ENCODE measurements at places on chromosomes 5 and 9. TPM values are rescaled to one million over a fixed set of nuclear protein-coding genes. Genes with fewer than 3 reads are reported as not detected.

The CD72 gene
- polyA plus RNA-seq, result 0.73 TPM

The CYLC2 gene
- polyA plus RNA-seq, result not detected

The ERP44 gene
- polyA plus RNA-seq, result 19.5 TPM

The PCDHA4 gene
- polyA plus RNA-seq, result not detected

The ZBTB43 gene
- 13.5 TPM for polyA plus RNA-seq

The SEMA4D gene
- 8.9 TPM for polyA plus RNA-seq

The GNAQ gene
- polyA plus RNA-seq, result 5.4 TPM

The SKP1 gene
- 65.2 TPM for polyA plus RNA-seq

The MSMP gene
- polyA plus RNA-seq, result not detected

The CCL27 gene
- 0.45 TPM for polyA plus RNA-seq

The TBC1D13 gene
- 12.3 TPM for polyA plus RNA-seq

The KLF9 gene
- polyA plus RNA-seq, result 27.7 TPM

All from heart right ventricle (tissue), 16 donors.